Suprapubic skin (tissue), 4 donors: ENCODE measurements at places on chromosomes 7 and 10. TPM values are rescaled to one million over a fixed set of nuclear protein-coding genes. Genes with fewer than 3 reads are reported as not detected.

The GGCT gene
- total RNA-seq: 53.8 TPM

The AFAP1L2 gene
- 32.0 TPM for total RNA-seq

The FAM3C gene
- 38.2 TPM for total RNA-seq

The PITRM1 gene
- total RNA-seq: 60.5 TPM

The COL13A1 gene
- total RNA-seq: 0.94 TPM

The SLC16A12 gene
- total RNA-seq: 0.60 TPM

The SVOPL gene
- total RNA-seq: 1.9 TPM

The C7orf57 gene
- total RNA-seq: not detected

The TUBB8 gene
- not detected for total RNA-seq

The CYP26C1 gene
- not detected for total RNA-seq

The SLC26A4 gene
- 0.13 TPM for total RNA-seq

The BMPER gene
- total RNA-seq: 7.2 TPM

The OR2A5 gene
- total RNA-seq: not detected

The PDE6C gene
- total RNA-seq: not detected

The TMEM72 gene
- not detected for total RNA-seq

The ACTR3C gene
- 10.9 TPM for total RNA-seq

The TMEM139 gene
- 10.2 TPM for total RNA-seq

The OPN1SW gene
- total RNA-seq: not detected

The GRID2IP gene
- 0.16 TPM for total RNA-seq

The ORC5 gene
- 10.5 TPM for total RNA-seq

The DMTF1 gene
- 217 TPM for total RNA-seq

The KLF14 gene
- 0.40 TPM for total RNA-seq

The MKX gene
- 0.56 TPM for total RNA-seq

The IGFBP1 gene
- total RNA-seq: not detected

The EPHA1 gene
- total RNA-seq: 94.4 TPM

The LIMK1 gene
- total RNA-seq: 16.8 TPM

The FAM237B gene
- not detected for total RNA-seq

The LAMB1 gene
- 216 TPM for total RNA-seq

The NANOS1 gene
- total RNA-seq: 2.3 TPM

The GPR15LG gene
- total RNA-seq: 19.3 TPM

The PIK3CG gene
- total RNA-seq: 2.4 TPM

The PGAM2 gene
- total RNA-seq: 5.0 TPM

The SDK1 gene
- total RNA-seq: 2.5 TPM

The HACD1 gene
- 1.9 TPM for total RNA-seq

The CARD11 gene
- 0.24 TPM for total RNA-seq

The SLC25A28 gene
- total RNA-seq: 40.8 TPM

The CALCR gene
- total RNA-seq: not detected

The GALNT17 gene
- 2.0 TPM for total RNA-seq

The BCAP29 gene
- 52.2 TPM for total RNA-seq

The PALD1 gene
- 6.6 TPM for total RNA-seq

The GHRHR gene
- total RNA-seq: not detected

The BHLHA15 gene
- 5.6 TPM for total RNA-seq

The PNLIP gene
- total RNA-seq: not detected

The OR13A1 gene
- total RNA-seq: not detected

The CCAR1 gene
- total RNA-seq: 43.5 TPM

The ANLN gene
- total RNA-seq: 10.1 TPM

The NAT16 gene
- not detected for total RNA-seq

The CLCN1 gene
- total RNA-seq: not detected

The GIMAP7 gene
- 7.6 TPM for total RNA-seq

The PRKAR2B gene
- 4.5 TPM for total RNA-seq

The TM9SF3 gene
- 52.6 TPM for total RNA-seq

The CRHR2 gene
- total RNA-seq: not detected

The ARHGEF35 gene
- total RNA-seq: 16.5 TPM

The AP4M1 gene
- 32.9 TPM for total RNA-seq

The ZKSCAN5 gene
- 6.5 TPM for total RNA-seq

The FAM170B gene
- not detected for total RNA-seq

The NUTM2A gene
- total RNA-seq: 1.4 TPM
